Activated gamma-delta T cell treated with anti-CD3 and anti-CD28 coated beads, Interleukin-2, amount 50 U/mL, for 16 hours (primary cell): ENCODE measurements at places on chromosomes 16 and 17.
A peak's percentile ranks its signal among the peaks of the same experiment; 100 is the strongest.

GRCh38 chr16:85610059-85610445, 3.1 kb upstream of the GSE1 start:
- no peak for DNase-seq

GRCh38 chr16:22195695-22196558, 10.2 kb upstream of the EEF2K start:
- peak; percentile 82 for DNase-seq

- DNase-seq: no peak
These were observed 1.3 kb downstream of the CLUH start for GRCh38 chr17:2710071-2710802.

- no peak for DNase-seq
These were observed 1.4 kb downstream of the CDH11 start for GRCh38 chr16:65120461-65120830.

GRCh38 chr17:12320286-12320685, 299.6 kb downstream of the MAP2K4 start:
- no peak for DNase-seq

DNA sequence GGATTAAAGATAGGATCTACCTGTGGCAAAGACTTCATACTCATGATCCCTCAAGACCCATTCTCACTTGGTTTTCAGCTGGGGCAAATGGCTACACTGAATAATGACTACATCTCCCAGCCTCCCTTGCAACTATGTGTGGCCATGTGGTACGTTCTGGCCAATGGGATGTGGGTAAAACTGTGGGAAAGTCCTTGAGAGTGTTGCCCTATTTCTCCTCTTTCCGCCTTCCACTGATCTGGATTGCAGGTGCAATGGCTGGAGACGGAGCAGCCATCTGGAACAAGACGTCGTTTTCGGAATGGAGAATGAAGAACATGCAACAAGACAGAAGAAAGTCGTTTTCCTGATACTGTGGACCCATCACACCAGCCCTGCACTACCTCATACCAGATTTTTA, 48.5 kb downstream of the HAPSTR1 start:
- DNase-seq: no peak

GRCh38 chr17:47618410-47618809, 31.3 kb upstream of the KPNB1 start:
- no peak for DNase-seq

GRCh38 chr16:49431591-49432290, 58.1 kb downstream of the C16orf78 start:
- DNase-seq: no peak

- DNase-seq: no peak
These were observed 49.9 kb downstream of the MAP1LC3B start for GRCh38 chr16:87441886-87442580.

DNA sequence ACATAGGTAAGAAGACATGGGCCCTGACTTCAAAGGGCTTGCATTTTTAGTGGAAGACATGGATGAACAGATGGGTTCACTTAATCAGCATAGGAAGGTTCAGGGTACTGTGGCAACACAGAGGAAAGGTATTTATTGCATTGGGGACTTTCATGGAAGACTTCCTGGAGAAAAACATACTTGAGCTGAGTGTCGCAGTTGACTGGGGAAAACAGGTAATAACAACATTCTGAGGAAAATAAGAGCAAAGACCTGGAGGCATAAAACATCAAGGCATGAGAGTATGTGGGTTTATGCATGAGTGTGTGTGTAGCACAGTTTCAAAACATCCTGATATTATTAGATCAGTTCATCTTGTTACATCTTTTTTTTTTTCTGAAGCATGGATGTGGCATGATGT, 82.7 kb downstream of the MAP2K6 start:
- no peak for DNase-seq

GRCh38 chr17:55632236-55632635, 90.4 kb downstream of the TMEM100 start:
- no peak for DNase-seq

- no peak for DNase-seq
These were observed 386.4 kb downstream of the WWOX start for GRCh38 chr16:78485917-78486257.

DNA sequence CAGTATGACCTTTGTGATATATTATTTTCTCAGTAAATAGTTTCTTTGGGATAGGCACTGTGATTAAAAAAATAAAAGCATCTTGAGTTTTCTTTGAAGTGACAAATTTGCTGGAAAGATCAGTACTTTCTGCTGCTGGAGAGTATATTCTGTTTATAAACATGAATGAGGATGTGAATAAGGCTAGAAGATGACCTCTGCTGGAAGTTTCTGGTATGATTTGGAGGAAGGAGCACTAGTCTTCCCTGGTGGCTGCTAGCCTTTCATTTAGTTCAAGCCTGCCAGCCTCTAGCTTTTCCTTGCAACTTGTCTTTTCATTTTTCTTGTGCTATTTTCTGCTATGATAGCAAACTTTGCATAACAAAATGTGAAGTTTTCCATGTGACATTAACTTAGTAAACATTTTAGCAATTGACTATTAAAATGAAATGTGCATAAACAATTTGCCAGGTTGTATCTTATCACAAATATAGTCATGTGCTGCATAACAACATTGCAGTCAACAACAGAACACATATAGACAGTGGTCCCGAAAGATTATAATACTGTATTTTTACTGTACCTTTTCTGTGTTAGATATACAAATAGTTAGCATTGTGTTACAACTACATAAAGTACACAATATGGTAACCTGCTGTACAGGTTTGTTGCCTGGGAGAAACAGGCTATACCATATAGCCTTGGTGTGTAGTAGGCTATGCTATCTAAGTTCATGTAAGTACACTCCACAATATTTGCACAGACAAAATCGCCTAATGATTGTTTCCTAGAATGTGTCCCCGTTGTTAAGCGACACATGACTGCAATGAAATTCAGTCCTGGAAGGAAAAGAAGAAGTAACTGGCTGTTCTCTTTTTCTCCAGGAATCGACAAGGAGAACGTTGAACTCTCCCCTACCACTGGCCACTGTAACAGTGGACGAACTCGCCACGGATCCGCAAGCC, 18.1 kb upstream of the RAB11FIP4 start:
- DNase-seq: no peak

DNA sequence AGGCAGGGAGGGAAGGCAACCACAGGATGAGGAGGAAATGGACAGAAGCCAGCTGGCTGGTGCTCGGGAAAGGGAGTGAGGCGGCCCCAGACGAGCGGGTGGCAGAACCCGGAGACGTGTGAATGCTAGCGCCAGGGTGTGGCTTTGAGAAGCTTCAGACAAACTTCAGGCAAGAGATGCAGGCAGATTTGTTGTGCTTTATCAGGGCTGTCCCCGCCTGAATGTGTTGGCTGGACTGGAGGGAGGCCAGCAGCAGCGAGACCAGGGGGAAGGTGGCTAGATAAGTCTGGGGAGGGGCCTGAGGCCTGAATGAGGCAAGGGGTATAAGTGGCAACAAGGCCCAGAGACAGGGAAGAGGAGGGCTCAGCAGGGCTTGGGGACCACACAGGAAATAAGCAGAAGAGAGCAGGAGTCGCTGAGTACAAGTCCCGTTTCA, 22.0 kb downstream of the CAMKK1 start:
- DNase-seq: peak; percentile 3

GRCh38 chr16:8888951-8889892, 7.1 kb downstream of the LITAFD start:
- no peak for DNase-seq

- peak; percentile 73 for DNase-seq
These were observed 38.6 kb upstream of the SLFN13 start for GRCh38 chr17:35486920-35487732.

GRCh38 chr17:72370819-72371218, 250.0 kb downstream of the SOX9 start:
- DNase-seq: no peak

DNA sequence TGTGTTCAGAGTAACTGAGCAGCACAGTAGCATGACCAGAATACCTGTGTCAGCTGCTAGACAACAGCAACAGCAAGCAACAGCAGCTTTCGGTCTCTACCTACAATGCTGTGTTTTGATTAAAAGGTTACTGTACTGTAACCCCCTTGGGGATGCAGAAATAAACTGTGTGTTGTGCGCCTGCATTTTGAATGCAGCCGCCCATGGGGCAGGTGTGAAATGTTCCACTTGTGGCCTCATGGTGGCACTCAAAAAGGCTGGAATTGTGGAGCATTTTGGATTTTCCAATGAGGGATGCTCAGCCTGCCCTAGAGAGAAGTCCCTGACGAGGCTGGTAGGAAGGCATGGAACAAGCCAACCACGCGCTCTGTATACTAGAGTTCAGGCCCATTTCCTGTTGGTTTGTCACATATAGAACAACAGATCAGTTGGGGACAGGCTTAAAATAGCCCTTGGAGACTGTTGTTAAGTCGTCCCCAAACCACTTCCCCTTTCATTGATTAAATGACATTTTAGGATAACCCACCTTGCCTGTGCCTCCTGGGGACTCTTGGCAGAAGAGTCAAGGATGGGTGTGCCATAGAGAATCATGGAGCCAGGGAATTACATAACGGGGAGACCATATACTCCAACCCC, 27.1 kb downstream of the SCPEP1 start:
- no peak for DNase-seq

- no peak for DNase-seq
These were observed 26.1 kb downstream of the GAS7 start for GRCh38 chr17:10172241-10172741.

DNA sequence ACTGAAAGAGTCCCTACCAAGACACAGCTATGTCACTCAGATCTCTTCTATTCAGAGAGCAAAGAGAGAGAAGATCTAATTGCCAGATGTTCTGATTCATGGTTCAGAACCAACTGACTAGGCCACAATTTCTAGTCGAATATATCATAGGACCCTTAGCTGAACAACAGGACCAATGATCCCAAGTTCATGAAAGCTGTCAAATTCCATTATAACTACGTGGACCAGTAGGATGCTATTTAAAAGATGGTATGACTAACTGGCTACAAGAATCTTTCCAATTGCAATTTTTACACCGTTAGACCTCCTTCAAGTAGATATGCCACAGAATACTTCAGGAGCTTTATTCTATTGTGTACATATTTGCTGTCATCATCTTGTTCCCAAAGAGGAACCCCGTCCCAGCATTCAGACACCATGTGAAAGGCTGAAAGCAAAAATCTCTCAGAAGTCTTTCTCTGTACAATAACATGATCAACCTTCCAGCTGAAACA, 26.0 kb downstream of the DCUN1D3 start:
- DNase-seq: no peak

DNA sequence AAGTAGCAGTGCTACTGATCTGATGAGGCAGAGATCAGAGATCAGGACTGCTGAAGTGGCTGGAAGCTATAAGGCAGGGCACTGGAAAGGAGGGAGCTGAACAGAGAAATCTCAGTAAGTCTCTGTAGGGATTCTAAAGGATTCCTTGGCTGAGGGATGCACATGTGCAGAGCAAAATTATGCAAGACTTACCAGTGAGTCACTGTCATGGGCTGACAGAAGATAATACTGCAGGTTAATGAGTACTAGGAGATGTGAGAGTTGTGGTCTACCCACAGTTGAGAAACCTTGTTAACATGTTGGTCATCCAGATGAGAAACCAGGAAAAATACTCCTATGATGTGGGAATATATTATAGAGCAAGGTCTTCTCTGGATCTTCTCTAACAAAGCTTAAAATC, 378.1 kb downstream of the HAPSTR1 start:
- no peak for DNase-seq

- DNase-seq: no peak
These were observed 120.6 kb downstream of the TANC2 start for GRCh38 chr17:63086483-63087185.

DNA sequence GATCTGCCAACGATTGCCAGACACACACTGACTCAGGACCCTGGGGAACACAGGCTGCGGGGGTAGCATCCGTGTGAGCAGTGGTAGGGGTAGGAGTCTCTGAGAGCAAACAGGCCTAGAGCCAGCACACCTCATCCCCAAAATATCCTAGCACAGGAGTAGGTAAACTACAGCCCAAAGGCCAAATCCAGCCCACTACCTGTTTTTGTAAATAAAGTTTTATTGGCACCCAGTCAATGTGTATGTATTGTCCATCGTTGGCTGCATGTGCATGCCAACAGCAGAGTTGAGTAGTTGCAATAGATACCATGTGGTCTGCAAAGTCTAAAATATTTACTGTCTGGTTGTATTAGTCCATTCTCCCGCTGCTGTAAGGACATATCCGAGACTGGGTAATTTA, 55.5 kb upstream of the GPRC5B start:
- DNase-seq: no peak

DNA sequence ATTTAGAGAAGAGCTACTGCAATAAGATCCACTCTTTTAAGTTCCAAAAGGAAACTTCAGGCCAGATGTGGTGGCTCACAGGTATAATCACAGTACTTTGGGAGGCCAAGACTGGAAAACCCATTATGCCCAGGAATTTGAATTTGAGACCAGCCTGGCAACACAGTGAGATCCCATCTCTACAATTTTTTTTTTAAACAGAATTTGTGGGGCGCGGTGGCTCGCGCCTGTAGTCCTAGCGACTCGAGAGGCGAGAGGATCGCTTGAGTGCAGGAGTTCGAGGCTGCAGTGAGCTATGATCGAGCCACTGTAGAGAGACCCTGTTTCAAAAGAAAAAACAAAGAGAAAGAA, 793 bp downstream of the COG7 start:
- DNase-seq: no peak

DNA sequence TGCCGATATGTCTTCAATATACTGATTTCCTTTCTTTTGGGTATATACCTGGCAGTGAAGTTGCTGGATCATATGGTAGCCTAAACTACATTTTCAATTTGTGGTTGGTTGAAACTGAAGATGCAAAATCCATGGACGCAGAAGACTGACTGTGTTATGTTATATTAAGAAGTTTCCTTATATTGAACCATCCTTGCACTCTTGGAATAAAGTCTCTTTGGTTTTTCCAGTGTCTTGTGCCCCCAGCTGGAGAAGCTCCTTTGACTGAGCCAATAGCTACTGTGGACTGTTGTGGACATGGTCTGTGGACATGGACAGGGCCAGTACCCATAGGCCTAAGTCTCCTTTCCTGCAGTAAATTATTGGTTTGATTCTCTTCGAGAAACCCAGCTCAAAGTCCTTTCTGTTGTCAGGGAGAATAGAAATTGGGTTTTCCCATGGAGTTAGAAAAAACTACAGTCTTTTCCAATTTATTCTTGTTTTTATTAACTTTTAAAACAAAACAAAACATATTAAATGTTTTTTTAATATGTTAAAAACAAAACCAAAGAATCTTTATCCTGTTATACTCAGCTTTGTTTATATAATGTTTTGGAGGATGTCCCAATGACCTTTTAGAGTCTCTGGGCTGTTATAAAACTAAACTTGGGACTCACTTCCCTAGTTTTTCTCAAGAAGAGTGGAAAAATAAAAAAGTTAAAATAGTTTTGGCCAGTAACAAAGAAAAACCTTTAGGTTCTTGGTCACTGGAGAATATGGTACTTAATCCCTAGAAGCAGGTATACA, 15.2 kb upstream of the IL34 start:
- DNase-seq: no peak
